ENCODE measurements at places on chromosomes 2 and 18.

- DNase-seq: no peak
Observed at GRCh38 chr18:74430231-74430630, 26.9 kb downstream of the DIPK1C start.

DNA sequence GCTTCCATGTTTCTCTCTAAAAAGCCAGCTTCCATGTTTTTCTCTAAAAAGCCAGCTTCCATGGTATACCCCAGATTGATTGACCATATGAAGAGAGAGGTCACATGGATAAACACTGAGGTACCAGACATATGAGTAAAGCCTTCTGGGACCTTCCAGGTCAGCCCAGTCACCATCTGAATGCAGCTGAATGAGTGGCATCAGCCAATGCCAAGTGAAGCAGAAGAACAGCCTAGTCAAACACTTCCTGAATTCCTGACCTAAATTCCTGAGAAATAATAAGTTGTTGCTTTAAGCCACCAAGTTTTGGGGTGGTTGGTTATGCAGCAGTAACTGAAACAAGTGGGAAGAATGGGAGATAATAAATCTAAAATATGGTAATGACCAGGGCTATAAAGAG, 5.7 kb upstream of the ALS2 start:
- DNase-seq: no peak

- DNase-seq: no peak
Observed at GRCh38 chr18:6086731-6087130, 191.4 kb upstream of the TMEM200C start.

GRCh38 chr18:31789409-31789808, 28.7 kb upstream of the SLC25A52 start:
- no peak for DNase-seq

- DNase-seq: no peak
Observed at GRCh38 chr2:108634576-108635160, 84.6 kb upstream of the RANBP2 start.

GRCh38 chr2:223724861-223725260, 112.5 kb downstream of the AP1S3 start:
- no peak for DNase-seq

GRCh38 chr2:134522496-134523455, 196.0 kb downstream of the TMEM163 start:
- DNase-seq: peak; percentile 74

DNA sequence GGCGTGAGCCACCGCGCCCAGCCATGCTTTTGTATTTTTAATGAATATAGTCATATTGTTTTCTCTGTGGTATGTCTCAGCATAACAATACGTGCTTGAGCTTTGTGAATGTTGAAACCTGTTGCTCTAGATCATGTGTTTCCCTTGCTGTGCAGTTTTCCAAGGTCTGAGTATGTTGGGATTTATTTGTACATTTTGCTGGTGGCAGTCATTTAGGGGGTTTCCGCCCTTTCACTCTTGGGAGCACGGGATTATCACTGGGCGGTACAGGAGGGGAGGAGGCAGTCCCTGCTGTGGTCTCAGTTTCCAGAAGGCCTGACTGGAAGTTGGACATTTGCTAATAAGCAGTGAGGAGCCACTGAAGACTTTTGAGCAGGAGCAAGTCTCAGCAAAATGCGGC, 24.9 kb upstream of the CATIP start:
- no peak for DNase-seq

DNA sequence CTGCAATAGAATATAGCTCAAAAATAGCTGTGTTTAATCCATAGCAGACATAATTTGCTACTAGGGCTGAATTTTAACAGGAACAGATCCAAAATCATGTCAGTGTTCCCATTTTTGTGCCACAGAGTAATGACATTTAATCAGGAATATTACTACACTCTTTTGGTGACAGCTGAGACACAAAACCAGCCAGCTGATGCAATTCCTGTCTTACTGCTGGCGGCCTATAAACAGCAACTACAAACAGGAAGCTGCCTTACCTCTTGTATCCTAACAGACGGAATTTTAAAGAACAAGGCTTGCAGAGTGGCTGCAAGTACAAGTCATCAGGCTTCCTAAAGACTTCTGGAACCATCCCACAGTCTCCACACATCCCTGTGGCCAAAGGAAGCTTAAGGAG, 218.1 kb downstream of the ZNF521 start:
- no peak for DNase-seq

DNA sequence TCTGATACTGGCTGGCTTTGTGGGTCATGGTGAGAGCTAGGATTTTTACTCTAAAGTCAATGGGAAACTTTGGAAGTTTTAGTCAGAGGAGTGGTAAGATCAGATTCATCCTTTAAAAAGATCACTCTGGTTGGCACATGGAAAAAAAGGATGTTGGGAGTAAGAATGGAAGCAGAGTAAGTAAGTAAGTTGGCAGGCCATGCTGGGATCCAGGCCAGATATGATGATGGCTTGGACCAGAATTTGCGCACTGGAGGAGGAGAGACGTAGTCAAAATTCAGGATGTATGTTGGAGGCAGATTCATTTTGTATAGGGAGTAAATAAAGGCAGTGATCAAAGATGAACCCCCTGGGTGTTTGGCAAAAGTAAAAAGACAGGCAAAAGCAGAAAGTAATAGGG, 283.3 kb upstream of the THSD7B start:
- no peak for DNase-seq

DNA sequence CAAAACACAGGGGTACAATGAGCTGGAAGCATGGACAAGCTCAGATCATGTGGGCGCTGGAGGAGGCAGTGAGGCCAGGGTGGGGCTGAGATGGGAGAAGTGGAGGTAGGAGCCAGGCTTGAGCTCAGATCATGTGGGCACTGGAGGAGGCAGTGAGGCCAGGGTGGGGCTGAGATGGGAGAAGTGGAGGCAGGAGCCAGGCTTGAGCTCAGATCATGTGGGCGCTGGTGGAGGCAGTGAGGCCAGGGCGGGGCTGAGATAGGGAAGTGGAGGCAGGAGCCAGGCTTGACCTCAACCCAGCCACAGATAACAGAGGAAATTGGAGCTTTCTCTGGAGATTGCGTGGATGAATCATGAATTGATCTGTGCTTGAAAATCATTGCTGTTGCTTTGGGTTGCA, 48.3 kb upstream of the TMEM18 start:
- DNase-seq: no peak

DNA sequence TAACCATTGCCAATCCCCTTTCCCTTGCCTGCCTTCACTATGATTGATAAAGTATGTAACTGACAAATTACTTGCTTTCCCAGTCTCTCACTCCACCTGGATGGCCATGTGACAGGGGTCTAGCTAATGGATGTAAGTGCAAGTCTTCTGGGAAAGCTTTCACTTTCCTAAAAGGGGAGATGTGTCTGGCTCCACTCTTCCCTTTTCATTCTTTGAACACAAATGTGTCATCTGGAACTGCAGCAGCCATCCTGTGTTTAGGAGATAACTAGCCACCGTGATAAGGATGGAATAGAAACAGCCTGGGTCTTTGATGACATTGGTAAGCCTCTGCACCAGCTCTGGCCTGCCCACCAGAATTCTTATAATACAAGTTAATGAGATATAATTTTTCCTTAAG, 38.2 kb downstream of the SNRPD1 start:
- DNase-seq: no peak
